Peyer's patch (tissue), 4 donors: ENCODE measurements at places on chromosomes 5 and 9. TPM values are rescaled to one million over a fixed set of nuclear protein-coding genes. Genes with fewer than 3 reads are reported as not detected.

RNF130 gene
- 54.5 TPM for total RNA-seq

DNAH5 gene
- 3.3 TPM for total RNA-seq

TMC1 gene
- total RNA-seq, result not detected

SEC61B gene
- 50.8 TPM for total RNA-seq

MPDZ gene
- 4.6 TPM for total RNA-seq

TAS2R1 gene
- total RNA-seq, result not detected

DOK3 gene
- 7.8 TPM for total RNA-seq

BTNL8 gene
- total RNA-seq, result 6.6 TPM

TMEM8B gene
- 8.4 TPM for total RNA-seq

FBP2 gene
- not detected for total RNA-seq

PAXX gene
- 73.3 TPM for total RNA-seq

DNA sequence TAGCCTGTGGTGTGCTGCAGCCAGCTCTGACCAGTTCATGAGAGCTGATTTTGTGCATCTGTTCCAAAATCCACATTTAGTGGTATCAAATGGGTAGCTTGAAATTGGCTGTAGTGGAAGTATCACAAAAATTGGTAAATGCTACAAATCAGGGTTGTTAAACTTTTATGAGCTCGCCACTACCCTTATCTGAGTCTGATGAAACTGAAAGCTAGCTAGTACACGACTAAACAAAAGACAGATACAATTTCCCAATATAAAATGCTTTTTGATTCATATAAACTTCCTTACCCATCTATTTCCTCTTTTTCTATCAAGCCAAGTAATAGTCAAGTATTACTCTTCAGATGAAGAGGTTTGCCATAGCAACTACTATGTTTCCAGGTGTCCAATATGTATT, 392.0 kb downstream of the TMEM161B start:
- no peak for DNase-seq

- DNase-seq, result no peak
Observed at GRCh38 chr5:57437976-57438805, 44.4 kb downstream of the ACTBL2 start.

- no peak for DNase-seq
Observed at GRCh38 chr5:149700347-149700746, 29.8 kb upstream of the PPARGC1B start.

DNA sequence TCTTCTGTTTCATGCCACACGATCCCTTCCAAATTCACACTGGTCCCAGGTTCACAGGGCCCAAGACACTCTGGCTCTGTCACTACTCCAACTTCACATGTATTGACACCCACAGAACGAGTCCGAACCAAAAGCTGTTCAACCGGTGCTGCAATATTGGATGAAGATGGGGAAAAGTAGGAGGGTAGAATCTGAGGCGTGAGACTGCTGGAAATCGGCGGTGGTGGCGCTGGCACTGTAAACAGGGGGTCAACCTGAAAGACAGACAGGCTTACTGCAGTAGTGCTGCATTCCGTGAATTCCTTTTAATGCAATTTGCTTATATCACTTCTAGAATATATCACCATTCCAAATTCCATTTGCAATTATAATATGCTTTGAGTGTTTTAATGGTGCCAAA, 45.4 kb downstream of the ZNF608 start:
- DNase-seq, result no peak

GRCh38 chr9:9004810-9005209, 1205.2 kb upstream of the DMAC1 start:
- DNase-seq, result no peak

DNA sequence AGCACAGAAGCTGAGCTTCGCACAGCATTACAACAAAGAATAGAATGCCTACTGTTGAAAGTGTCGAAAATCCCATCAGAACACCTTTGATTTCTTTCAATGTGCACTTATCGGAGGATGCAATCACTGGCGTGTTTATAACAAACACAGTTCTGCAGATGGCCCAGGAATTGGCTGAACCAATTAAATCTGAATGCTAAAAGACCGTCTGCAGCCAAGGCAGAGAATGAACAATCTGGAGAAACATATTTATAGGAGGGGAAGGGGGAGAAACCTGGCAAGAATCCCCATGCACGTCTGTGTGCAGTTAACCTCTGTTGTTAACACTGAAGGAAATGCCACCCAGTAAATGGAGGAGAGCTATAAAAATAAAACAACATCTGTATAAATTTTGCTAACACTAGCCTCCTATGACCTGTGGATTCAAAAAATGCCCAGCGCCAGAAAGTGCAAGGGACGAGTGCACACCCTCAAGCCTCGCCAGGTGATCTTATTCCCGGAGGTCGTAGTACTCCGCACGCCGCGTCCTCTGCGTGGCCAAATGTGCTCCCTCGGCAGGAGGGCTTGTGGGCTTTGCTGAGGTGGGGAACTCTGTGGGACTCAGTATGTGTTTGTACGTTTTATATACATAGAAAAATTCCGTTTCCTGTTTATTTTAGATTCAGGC, 56.8 kb downstream of the PTCH1 start:
- DNase-seq, result no peak

DNA sequence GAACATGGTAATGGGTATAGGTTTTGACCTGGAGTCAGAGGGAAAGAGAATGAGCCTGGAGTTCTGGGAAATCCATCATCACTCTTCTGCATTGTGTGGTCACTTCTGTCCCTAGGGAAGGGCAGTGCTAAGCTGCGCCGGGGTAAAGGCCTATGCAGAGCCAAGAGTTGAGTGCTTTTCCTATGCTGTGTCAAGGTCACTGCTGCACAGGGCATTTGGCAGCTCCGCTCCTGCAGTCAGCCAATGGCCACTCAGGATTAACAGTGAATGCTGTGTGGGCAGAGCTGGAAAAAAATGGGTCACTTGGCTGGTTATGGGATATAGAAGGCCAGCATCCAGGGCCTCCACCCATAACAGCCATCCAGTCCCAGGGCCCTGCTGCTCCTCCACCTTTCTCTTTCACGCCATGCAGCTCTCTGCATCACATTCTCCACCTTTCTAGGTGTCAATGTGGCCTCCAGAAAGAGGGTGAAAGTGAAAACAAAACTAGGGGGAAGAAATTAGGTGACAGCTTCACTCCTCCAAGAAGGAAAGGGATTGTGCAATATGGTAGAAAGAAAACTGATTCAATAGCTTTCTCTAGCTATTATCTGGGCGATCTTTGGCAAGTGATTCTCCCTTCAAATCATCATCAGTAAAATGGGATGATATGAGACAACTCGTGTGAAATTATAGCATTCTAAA, 279.3 kb upstream of the ANKRD55 start:
- no peak for DNase-seq

DNA sequence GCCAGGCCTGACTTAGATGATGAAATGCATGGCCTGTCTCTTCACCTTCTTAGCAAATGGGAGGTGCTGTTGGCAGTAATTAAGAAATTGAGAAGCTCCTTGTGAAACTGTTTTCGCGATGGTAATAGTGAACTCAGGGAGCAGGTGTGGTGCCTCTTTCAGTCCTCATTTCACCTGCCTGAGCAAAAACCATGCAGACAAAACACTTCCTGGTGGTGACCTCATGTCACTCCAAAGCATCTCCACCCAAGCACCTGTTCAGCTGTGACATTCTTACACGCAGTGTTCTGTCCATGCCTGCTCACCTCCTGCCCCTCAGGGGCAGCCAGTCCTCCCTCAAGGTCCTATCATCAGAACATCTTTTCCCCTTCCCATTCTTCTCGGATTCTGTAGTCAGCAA, 146.5 kb downstream of the CD180 start:
- no peak for DNase-seq

DNA sequence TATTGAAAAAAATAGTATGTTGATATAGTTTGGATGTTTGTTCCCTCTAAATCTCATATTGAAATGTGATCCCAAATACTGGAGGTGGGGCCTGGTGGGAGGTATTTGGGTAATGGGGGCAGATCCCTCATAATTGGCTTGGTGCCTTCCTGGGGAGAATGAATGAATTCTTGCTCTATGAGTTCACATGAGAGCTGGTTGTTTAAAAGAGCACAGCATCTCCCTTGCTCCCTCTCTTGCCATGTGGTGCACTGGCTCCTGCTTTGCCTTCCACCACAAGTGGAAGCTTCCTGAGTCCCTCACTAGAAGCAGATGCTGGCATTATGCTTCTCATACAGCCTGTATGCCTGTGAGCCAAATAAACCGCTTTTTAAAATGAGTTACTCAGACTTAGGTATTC, 154.8 kb downstream of the ADAMTS6 start:
- no peak for DNase-seq

- DNase-seq, result no peak
Observed at GRCh38 chr9:11275158-11275695, 662.4 kb upstream of the PTPRD start.

DNA sequence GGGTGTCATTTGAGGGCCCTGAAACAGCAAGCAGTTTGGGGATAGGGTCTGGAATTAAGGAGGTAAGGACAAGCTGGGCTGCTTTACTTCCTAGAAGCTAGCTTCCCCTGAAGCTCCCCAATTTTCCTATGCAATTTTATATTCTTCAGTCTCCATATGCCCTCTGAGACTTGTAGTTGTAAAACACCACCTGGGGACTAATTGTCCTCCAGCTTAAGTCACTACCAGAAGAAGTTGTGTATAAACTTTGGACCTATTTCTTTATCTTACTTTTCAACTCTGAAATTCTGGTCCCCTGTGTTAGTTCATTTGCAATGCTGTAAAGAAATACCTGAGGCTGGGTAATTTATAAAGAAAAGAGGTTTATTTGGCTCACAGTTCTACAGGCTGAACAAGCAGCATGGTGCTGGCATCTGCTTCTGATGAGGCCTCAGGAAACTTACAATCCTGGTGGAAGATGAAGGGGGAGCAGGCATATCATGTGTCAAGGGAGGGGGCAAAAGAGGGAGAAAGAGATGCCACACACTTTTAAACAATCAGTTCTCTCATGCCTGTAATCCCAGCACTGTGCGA, 41.1 kb upstream of the CPEB4 start:
- no peak for DNase-seq

GRCh38 chr5:131795879-131796792, 681 bp downstream of the FNIP1 start:
- peak; percentile 88 for DNase-seq

DNA sequence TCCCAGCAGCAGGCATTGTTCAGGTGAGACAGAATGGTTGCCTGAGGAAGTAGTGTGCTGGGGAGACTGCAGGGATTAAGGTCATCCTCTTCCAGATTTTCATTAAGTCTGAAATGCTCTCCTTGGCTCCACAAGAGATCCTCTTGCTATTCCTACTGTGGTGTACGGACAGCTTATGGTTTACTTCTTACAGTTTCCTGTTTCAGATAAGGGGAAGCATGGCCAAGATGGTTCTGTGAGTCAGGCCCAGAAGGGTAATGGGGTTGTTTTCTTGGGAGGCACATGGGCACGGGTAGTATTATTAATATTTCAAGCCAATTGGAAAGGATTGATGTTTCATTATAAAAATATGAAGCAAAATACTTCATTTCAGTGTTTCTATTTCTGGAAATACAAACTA, 42.9 kb downstream of the GLRX start:
- no peak for DNase-seq

DNA sequence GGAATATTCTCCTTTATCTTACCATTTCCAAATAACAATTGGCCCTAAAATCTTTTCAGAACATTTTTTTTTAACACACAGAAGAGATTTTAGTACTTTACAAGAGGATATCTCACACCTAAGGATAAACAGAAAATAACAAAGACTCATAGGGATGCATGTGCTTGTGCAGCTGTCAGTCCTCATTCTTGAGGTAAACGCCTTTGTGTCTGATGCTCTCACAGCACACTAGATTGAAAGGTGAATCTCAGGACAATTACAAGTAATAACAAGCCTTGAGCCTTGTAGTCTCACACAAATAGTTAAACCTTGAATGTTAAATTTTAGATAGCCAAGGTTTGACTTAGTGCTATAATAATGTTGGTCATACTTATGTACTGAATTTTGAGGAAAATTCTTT, 439.2 kb downstream of the PTPRD start:
- no peak for DNase-seq

DNA sequence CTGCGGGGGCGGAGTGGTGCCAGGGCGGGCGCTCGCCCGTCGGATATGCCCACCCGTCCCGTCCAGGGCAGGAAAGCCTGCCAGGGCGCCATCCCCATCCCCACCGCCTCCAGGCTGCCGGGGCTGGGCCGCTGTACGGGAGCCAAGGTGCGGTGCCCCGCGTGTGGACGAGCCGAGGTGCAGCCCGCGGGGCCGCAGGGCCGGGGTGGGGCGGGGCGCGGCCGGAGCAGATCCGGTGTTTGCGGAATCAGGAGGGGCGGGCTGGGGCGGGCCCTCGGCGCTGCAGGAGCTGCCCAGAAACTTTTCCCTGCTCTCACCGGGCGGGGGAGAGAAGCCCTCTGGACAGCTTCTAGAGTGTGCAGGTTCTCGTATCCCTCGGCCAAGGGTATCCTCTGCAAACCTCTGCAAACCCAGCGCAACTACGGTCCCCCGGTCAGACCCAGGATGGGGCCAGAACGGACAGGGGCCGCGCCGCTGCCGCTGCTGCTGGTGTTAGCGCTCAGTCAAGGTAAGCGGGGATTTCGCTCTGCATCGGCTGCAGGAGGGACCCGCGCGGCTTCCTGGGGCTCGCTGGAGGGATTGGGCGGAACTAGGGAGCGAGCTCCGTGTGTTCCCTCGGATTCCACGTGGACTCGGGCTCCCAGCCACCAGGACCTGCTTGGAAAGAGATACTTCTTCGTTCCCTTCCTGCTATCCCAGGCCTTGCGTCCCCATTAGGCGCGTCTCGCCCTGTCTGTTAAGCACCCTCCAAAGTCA, at the start of gene ITGA2:
Gene ITGA2 (plus strand): TSS at position 328 of the 756 bp plus-strand sequence. CDS start 117 bp downstream, at position 445.
- peak; percentile 88 for DNase-seq

- no peak for DNase-seq
Observed at GRCh38 chr5:52784737-52785136, 3.0 kb upstream of the ITGA1 start.

DNA sequence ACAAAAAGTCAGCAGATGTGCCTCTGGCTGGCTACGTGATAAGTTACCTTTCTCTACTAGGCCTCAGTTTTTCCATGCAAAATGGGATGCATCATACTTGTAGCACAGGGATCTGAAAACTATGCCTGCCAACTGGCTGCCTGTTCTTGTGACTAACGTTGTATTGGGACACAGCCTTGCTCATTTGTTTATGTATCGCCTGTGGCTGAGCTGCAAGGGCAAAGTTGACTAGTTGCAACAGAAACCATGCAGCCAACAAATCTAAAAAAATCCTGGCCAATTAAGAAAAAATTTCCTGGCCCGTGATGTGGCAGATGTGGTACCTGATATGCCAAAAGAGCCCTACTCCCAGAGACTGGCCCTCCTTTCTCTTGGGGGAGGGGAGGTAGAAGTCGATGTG, 131.3 kb downstream of the SEC61B start:
- no peak for DNase-seq

- peak; percentile 45 for DNase-seq
Observed at GRCh38 chr5:84384604-84385575, at the start of gene EDIL3. EDIL3 (minus strand) TSS chr5:84384880; CDS start chr5:84384374, 506 bp downstream.

DNA sequence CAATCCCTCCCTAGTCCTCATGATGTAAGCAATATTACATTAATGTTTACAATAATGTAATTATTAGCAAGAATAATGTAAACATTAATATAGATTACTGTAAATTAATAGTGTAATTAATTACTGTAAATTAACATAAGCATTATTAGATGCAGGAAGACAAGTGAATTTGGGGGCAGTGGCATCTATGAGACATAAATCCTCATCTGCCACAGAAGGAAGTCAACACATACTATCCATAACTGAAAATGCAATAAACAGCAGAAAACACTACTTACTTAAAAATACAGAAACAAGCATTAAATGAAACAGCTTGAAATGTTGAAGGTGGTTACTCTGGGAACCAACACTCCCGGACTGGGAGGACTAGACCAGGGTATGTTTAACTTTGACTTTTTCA, 685 bp upstream of the NIPSNAP3A start:
- DNase-seq, result no peak
